ENCODE measurements at places on chromosomes 3 and 15.

DNA sequence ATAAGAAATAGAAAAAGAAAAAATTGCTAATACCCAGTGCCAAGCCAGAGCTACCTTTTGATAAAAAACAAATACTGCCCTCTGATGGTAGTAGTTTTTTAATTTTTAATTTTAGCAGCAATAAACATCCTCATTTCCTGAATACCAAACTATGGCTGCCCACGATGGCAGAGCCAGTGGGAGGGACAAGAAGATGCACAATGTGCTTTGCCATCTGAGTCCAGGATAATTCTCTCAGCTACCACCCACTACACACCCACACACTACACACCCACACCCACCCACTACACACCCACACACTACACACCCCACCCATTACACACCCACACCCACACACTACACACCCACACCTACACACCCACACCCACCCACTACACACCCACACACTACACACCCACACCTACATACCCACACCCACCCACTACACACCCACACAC, 17.8 kb downstream of the CEP19 start:
- no peak for DNase-seq

DNA sequence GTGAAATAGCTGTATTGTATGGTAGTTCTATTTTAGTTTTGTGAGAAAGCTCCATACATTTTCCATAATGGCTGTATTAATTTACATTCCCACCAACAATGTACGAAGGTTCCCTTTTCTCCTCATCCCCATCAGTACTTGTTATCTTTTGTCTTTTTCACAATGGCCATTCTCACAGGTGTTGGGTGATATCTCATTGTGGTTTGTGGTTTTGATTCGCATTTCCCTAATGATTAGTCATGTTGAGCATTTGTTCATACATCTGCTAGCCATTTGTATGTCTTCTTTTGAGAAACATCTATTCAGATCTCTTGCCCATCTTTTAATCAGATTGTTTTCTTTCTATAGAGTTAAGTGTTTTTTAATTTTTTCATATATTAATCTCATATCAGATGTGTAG, 931.9 kb downstream of the IGSF11 start:
- no peak for DNase-seq

- no peak for DNase-seq
Observed at GRCh38 chr15:66029650-66030049, 160.4 kb downstream of the RAB11A start.

DNA sequence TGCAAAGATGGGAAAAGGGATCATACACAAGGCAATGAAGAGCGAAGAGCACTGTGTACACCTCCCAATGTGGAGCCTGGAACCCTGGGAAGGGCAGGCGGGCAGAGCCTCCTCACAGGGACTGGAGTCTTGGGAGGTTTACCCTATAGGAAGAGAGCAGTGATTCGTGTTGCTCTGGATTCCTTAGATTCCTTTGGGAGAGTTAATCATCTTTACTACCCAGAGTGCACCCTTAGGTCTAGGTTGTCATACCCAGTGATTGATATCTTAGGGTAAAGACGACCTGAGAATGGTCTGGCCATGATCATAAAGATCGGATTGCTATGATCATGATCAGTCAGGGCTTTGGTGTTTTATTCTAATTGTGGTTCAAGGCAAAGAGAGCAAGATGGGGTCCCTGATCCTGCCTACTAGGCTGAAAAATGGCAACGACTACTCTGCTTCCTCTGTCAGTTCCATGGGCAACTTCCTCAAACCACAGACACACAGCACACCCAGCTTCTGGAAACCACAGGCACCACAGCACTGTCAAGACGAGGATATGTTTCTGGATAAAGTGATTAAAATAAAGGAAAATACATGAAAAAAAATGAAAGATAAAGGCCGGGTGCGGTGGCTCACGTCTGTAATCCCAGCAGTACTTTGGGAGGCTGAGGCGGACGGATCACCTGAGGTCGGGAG, 20.4 kb upstream of the MAP6D1 start:
- no peak for DNase-seq

GRCh38 chr15:51443282-51443914, 101.9 kb downstream of the GLDN start:
- no peak for DNase-seq

GRCh38 chr3:171636666-171637065, 173.6 kb downstream of the PLD1 start:
- no peak for DNase-seq

DNA sequence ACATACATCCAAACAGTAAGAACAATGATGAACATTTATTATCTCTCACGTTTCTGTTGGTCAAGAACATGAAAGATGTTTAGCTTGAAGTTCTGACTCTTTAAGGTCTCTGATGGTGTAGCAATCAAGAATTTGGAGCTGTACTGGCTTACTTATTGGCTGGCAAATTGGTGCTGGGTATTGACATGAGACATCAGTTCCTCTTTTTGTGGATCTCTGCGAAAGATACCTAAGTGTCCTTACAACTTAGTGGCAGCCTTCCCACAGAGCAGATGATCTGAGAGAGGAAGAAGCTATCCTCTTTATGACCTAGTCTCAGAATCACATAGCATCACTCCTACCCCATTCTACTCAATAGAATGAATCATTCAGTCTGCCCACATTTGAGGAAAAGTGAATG, 309.8 kb upstream of the DCBLD2 start:
- no peak for DNase-seq

DNA sequence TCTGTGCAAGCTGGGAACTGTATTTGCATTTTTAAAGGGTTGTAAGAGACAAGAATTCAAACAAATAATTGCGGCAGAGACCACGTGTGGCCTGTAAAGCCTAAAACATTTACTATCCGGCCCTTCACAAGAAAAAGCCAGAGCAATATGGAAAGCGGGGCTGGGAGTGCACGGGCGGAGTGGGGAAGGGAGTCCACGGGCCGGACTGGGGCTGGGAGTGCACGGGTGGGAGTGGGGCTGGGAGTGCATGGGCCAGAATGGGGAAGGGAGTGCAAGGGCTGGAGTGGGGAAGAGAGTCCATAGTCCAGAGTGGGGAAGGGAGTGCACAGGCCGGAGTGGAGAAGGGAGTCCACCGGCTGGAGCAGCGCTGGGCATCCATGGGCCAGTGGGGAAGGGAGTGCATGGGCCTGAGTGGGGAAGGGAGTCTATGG, 41.2 kb downstream of the KLF15 start:
- no peak for DNase-seq

GRCh38 chr3:172659246-172660002, 51.4 kb downstream of the NCEH1 start:
- DNase-seq = no peak

GRCh38 chr3:169283951-169284350, 379.6 kb downstream of the MECOM start:
- no peak for DNase-seq

GRCh38 chr3:36648241-36649034, 115.9 kb downstream of the DCLK3 start:
- no peak for DNase-seq

- no peak for DNase-seq
Observed at GRCh38 chr15:44317423-44318058, 29.0 kb downstream of the GOLM2 start.

DNA sequence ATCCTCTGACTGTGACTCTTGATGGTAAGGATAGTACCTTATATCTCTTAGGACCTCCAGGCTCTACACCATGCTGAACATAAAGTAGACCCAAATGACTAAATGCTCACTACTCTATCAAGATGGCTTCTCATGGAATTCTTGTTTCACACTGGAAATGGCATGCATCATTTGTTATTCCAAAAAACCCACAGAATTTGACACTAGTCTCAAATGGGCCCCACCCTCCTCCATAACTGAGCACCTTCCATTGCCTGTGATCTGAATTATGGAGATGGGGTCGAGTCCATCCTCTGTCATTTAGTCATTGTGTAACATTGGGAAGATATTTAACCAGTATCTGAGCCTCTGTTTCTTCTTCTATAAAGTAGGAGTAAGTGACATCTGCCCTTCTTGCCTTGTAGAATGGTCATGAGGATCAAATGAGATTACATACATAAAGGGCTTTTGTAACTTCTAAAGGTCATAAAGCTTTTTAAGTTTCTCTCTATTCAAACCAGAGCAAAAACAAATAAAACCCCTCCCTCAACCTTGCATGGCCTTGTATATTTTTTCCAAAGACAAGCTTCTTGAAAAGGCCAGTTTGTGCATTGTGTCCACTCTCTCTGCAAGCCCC, 57.0 kb upstream of the PTX3 start:
- DNase-seq = no peak

DNA sequence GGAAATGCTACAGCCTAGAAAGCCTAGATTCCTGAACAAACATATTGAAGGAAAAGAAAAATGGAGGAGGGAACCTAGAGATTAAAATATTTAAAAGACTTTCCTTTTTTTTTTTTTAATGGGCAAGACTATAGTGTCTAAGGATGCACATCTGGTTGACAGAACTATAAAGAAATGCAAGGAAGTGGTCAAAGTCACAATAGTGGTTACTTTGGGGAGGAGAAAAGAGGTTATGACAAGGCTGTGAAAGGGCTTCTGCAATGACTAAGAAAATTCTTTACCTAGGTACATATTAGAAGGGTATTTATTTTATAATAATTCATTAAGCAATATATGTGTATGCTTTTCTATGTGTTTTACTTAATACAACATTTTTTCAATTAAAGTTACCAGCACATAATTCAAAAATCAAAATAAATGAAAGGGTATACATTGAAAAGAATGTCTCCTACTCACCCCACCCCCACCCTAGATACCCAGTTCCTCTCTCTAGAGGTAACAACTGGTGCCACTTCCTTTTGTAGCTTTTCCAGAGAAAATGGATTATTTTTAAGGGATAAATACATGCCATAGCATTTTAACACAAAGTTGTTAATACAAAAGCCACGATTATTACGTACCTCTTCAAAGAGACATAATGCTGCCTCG, 70.1 kb downstream of the HERC1 start:
- DNase-seq = no peak

- no peak for DNase-seq
Observed at GRCh38 chr3:45807681-45808540, 11.6 kb upstream of the SLC6A20 start.
